ENCODE measurements at places on chromosomes 16 and 17.

DNA sequence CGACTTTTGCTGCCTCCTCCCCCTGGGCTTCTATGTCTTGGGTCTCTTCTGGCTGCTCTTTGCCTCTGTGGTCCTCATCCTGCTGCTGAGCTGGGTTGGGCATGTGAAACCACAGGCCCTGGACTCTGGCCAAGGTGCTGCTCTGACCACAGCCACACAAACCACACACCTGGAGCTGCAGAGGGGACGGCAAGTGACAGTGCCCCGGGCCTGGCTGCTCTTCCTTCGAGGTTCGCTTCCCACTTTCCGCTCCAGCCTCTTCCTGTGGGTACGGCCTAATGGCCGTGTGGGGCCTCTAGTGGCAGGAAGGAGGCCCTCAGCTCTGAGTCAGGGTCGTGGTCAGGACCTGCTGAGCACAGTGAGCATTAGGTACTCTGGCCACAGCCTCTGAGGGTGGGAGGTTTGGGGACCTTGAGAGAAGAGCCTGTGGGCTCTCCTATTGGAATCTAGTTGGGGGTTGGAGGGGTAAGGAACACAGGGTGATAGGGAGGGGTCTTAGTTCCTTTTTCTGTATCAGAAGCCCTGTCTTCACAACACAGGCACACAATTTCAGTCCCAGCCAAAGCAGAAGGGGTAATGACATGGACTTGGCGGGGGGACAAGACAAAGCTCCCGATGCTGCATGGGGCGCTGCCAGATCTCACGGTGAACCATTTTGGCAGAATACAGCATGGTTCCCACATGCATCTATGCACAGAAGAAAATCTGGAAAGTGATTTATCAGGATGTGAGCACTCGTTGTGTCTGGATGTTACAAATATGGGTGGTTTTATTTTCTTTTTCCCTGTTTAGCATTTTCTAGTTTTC lies 2.3 kb downstream of the GP1BA start:
- DNase-seq, result peak; percentile 60

DNA sequence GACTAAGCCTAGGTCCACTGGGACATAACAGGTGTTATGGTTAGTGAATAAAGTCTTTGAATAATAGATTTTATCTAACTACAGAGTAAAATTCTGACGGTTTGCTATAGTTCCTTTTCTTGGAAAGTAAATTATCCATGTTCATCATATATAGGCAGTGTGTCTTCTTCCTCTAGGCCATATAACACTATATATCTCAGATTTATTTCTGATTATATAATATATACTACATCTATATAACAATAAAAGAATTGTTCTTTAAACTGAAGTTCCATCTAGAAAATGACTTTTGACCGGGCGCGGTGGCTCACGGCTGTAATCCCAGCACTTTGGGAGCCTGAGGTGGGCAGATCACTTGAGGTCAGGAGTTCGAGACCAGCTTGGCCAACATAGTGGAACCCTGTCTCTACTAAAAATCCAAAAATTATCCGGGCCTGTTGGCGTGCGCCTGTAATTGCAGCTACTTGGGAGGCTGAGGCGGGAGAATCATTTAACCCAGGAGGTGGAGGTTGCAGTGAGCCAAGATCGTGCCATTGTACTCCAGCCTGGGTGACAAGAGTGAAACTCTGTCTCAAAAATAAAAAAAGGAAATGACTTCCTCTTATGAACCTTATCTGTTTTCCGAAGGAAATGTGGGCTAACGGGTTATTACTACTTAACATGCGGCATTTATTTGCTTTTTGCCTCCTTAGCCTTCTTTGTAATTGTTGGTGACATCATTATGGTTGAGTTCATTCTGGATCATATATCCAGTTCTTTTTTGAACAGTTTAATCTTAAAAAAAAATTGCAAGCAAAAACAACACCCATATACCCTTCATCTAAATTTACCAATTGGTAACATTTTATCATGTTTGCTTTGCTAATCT lies 29.2 kb downstream of the NOL11 start:
- DNase-seq, result peak; percentile 65

- DNase-seq, result no peak
These were observed 2.4 kb upstream of the RHBDF1 start for GRCh38 chr16:74747-75334.

DNA sequence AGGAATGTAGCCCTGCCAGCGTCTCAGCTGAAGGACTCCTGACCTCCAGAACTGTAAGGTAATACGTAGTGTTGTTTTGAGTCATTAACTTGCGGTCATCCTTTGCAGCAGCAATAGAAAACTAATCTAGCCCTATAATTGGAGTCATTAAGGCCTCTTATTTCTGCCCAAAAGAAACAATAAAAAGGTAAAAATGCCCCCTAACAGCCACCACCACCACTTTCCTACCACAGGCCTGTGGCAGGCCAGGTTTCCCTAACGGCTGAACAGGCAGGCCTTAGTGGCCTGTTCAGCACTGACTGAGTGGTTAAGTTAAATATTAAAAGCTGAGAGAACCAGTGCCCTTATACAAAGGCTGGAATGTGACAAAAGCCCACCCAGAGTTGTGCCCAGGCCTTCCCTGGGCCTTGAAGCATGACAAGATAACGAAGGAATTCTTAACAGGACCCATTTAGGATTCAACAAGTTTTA lies 286.5 kb upstream of the ERCC4 start:
- no peak for DNase-seq

DNA sequence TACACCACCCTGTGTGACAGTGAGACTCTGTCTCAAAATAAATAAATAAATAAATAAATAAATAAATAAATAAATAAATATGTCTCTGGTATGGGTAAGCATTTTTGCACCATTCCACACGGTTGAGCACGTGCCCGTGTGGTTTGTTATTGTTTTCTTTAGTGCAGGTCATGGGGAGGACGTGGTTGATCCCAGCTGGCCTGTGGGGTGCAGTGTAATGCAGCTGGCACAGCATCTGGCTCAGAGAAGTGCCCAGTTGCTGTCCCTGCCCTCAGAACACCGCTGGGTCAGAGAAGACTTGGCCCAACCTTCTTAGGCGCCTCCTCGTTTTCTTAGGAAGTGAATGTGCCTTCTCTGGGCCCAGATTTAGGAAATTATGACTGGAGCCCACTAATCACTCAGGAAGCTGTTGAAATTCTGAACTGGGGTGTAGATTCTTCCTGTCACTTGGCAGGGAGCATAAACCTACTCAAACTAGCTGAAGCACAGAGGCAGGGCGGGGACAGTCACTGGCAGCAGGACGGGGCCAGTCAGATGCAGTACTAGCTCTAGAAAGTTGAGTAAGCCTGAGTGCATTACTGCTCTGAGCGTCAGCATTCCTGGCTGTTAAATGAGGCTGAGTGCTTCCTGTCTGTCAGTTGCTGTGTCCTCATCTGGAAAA lies 85.9 kb downstream of the SNX29 start:
- peak; percentile 11 for DNase-seq

GRCh38 chr17:41666708-41667279 lies 21.9 kb upstream of the EIF1 start:
- DNase-seq, result peak; percentile 88

DNA sequence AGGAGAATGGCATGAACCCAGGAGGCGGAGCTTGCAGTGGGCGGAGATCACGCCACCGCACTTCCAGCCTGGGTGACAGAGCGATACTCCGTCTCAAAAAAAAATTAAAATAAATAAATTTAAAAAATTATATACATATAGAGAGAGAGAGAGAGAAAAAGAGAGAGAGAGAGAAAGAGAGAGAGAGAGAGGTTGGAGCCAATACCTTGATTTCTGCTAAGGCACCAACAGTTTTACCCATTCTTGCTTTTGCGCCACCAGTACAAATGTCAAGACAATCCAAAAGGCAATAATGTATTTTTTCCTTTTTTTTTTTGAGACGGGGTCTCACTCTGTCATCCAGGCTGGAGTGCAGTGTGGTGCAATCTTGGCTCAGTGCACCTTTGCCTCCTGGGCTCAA lies 17.2 kb downstream of the BRIP1 start:
- no peak for DNase-seq

DNA sequence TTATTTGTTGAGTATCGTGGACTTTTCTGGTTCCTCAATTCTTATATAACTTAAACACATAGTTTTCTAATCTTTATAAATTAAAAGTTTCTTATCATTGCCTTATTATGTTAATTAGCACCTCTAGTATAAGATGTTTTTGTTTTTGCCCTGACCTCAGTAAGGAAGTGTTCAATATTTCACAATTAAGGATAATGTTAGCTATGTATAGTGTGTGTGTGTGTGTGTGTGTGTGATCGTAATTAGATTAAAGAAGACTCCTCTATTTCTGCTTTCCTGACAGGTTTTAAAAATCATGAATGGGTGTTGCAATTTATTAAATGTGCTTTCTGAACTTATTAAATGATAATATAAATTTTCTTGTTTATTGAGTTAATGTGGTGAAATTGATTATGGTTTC lies 12.0 kb downstream of the IL21R start:
- DNase-seq, result no peak

- DNase-seq, result no peak
These were observed 12.8 kb downstream of the MYO15A start for GRCh38 chr17:18121144-18121910.

DNA sequence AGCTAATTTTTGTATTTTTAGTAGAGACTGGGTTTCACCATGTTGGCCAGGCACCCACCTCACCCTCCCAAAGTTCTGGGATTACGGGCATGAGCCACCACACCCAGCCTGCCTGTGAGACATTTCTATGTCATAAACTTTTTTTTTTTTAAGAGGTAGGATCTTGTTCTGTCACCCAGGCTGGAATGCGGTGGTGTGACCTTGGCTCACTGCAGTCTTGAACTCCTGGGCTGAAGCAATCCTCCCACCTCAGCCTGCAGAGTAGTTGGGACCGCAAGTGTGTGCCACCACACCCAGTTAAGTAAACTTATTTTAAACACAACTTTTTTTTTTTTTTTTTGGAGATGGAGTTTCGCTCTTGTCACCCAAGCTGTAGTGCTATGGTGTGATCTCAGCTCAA lies 47.2 kb downstream of the SCNN1G start:
- no peak for DNase-seq

Measured in hematopoietic multipotent progenitor cell treated with erythropoietin and hydrocortisone succinate and interleukin-3 and kit ligand, for 8 days (in vitro differentiated cells).